ENCODE measurements at places on chromosomes 16 and 17.

- DNase-seq = no peak
These were observed 8.0 kb upstream of the ENPP7 start for GRCh38 chr17:79722787-79723186.

DNA sequence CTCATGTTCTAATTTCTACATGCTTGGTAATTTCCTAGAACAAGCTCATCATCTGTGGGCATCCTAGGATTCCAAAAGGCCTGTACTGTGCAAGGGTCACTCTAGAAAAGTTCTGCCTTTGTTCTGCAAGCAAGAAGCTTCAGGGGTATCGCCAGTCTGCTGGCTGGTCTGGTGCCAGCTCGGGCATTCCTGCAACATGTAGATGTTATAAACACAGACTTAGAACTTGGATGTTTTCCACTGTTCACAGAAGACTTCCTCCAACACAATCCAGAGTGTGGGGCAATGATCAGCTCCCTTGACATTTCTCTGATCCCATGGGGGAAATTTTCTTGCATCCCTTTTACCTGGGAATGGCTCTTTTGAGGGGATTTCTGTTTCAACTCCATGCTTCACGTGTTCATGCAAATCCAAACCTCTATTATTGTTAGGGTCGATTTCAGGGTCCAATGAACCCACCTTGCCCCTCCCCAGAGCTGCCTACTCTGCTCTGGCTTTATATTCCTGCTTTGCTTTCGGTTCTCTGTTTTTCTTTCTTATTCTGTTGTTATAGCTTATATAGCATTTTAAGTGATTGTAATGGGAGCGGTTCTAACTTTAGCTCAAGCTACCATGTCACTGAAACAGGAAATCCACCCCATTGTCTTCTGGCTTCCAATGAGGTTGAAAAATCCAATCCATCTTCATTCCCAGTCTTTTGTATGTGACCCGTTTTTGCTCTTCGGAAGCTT is 25.3 kb downstream of the UBE2O start:
- DNase-seq = no peak

DNA sequence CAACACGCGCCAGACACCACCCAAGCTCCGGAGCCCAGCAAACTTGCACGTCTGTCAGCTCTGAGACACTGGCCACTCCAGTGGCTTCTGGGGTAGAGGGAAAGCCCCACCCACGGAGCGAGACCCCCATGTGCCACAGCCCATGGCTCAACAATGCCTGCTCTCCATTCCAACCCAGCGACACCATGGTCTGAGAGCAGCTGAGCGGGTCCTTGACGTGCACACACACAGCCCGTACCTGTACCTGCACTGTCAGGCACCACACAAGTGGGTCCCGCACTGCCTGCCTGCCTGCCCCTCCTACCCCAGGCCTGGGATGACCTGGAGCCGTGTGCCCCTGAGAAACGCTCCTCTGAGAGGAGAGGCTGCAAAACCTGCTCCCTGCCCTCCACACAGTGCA is 77.0 kb downstream of the ZNF778 start:
- no peak for DNase-seq

DNA sequence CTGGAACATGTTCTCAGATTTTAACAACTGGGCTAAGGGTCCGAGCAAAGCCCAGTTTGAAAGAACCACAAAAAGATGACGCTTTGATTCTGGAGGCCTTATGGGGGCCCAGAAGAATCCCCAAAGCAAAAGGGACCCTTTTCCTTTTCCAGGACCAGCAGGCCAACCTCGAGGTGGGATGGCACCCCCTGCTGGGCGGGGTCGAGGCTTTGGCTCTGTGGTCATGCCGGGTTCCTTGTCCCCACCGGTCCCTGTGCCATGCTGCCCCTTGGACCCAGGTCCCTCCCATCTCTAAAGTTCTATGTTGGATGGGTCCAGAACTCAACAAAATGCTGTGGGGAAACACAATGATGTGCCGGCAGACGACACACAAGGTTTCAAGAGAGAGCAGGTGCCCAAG is 30.9 kb downstream of the TMEM204 start:
- no peak for DNase-seq

DNA sequence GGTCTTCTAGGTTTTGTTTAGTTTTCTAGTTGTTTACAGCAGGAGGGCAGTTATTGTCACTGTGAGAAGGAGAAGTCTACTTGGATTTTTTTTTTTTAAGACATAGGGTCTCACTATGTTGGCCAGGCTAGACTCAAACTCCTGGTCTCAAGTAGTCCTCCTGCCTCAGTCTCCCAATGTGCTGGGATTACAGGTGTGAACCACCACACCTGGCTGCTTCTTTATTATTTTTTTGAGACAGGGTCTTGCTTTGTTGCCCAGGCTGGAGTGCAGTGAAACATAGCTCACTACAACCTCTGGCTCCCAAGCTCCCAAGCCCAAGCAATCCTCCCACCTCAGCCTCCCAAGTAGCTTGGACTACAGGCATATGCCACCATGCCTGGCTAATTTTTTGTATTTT is 68.3 kb upstream of the STAC2 start:
- no peak for DNase-seq

Data from mesothelial cell of epicardium (in vitro differentiated cells).